Ascending aorta (tissue), 2 donors: ENCODE measurements at places on chromosomes 3 and 15.

GRCh38 chr15:38650936-38651327 is 86.3 kb upstream of the RASGRP1 start:
- DNase-seq = no peak

GRCh38 chr3:129417326-129417725 is 11.1 kb downstream of the EFCAB12 start:
- DNase-seq = peak; percentile 55

- DNase-seq = no peak
Measured at GRCh38 chr15:85558848-85559247, 178.4 kb downstream of the AKAP13 start.

GRCh38 chr15:88891540-88892254 is 3.6 kb downstream of the HAPLN3 start:
- no peak for DNase-seq

DNA sequence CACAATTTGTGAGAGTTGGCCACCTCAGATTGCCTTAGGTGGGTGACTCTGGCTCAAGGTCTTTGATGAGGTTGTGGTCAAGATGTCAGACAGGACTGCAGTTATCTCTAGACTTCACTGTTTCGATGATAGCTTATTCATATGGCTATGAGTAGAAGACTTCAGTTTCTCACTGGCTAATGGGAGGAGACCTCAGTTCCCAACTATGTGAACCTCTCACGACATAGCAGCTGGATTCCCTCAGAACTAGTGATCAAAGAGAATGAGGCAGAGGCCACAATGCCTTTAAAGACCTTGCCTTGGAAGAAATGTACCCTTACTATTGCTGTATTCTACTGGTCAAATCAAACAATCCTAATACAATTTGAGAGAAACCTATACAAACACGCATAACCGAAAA is 607.5 kb upstream of the ROBO2 start:
- DNase-seq = no peak

DNA sequence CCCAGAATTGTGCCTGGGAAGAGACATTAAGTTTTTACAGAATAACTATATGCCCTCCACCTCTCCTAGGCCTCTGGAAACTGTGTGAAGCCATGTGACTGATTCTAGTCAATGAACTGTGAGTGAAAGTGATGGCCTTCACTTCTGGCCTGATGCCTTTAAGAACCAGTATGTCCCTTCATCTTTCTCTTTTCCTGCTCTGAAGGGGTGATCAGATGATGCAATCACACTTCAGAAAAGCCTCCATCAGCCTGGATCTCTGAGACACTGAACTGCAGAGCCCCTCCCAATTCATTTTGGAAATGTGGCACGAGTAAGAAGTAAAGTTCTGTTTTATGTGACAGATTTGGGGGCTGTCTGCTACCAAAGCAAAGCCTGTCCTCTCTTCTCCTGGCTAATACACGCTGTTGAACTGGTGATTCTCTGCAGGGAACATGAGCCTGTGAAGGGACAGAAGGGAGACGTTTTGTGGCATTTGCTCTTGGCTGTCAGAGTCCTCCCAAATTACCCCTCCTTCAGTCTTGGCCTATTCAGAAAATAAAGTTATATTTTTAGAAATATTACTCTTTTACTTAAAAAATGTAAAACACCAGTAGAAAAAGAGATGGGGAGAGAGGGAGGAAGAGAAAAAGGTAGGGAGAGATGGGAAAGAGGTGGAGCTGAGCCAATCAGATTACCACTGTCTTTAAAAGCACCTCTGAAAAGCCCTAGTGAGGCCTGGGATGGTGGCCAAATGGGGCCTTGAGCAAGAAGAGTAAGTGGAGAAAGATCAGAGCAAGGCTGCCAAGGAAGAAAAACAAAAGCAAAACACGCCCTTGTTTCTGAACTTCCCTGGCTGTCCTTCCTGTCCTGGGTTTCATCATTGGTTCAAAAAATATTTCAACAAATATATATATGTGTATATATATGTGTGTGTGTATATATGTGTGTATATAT is 40.9 kb upstream of the RYK start:
- DNase-seq = peak; percentile 76
